ENCODE measurements at places on chromosomes 5 and 9.

GRCh38 chr9:135858491-135859185 is 48.7 kb downstream of the CAMSAP1 start:
- DNase-seq: no peak

DNA sequence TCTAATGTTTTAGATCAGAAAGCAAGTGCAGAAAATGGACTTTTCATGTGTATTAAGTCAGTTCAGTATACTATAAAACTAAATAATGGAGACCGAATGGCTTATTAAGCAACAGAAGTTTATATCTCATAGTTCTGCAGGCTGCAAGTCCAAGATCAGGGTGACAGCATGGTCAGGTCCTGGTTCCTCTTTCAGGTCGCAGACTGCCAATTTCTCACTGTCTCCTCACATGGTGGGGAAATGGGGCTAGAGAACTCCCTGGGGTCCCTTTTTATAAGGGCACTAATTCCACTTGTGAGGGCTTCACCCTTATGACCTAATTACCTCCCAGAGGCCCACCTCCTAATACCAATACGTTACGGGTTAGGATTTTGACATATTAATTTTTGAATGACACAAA is 48.7 kb downstream of the RICTOR start:
- DNase-seq: no peak

DNA sequence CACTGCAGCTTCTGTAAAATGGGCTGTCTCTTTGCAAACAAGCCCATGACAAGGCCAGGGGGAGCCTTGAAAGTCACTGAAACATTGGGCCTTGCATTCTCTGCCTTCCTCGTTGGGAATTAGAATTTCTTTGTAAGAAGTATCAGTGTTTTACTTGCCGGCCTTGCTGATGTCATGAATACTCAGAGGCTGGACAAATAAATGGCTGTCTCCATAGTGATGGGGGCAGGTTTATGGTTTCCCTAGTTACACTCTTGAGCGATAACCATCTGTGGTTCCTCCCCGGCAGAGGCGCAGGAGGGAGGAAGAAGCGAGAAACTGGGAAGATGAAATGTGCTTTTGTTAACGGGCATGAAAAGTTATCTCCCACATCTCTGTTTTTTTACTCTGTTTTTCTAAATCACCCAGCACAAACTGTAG is 272.7 kb upstream of the PANK3 start:
- peak; percentile 52 for DNase-seq

DNA sequence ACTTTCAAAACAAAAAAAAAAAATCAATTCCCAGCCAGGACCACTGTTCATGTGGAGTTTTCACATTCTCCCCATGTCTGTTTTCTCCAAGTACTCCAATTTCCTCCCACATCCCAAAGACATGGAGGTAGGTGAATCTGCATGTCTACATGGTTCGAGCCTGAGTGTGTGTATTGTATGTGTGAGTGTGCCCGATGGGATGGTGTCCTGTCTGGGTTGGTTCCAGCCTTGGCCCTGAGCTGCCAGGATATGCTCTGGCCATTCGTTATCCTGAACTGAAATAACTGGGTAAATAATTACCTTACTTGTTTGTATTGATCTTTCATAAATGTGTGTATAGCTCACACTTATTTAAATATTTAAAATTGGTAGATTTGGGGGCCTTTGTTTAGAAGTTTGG is 452.3 kb upstream of the RORB start:
- DNase-seq: no peak

DNA sequence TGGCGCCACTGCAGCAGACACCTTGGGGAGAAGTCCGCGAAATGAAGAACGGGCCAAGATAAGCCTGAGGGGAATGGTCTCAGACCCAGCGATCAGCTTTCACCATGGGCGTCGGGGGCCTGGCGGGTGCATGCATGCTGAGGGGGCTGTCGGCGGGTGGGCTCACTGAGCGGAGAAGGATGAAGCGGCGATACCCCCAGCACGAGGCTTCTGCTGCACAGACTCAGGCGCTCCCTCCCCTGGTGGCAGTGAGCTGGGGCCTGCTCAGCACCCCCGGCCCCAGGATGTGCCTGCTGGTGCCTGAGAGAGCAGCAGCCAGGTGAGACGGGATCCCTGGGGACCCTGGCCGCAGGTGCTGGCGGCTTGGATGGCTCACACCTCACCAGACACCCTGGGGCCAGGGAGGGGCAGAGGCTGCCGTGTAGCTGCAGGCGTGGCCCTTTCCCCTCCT is 31.2 kb downstream of the CEP72 start:
- peak; percentile 57 for DNase-seq

GRCh38 chr9:6405371-6405770 is 7.6 kb upstream of the UHRF2 start:
- DNase-seq: no peak

DNA sequence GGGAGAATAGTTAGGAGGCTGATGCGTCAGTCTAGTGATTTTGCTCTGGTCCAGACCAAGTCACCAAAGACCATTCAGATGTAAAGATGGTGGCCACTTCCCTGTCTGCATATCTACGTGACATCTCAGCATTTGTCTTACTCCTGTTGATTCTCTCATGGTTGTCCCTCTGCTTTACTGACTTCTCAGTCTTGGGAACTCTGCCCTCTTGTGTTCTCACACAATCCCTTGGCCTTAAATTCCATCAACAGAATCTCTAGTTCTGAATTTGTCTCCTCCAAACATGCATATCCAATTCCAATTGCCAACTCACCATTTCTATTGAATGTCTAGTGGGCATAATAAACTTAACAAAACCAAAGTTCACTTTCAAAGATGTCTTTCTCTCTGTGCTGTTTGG is 147.8 kb downstream of the SLC24A2 start:
- no peak for DNase-seq

- DNase-seq: no peak
Measured at GRCh38 chr5:68932830-68933434, 160.9 kb upstream of the SLC30A5 start.

GRCh38 chr9:75064307-75065025 is 23.5 kb downstream of the NMRK1 start:
- DNase-seq: no peak

DNA sequence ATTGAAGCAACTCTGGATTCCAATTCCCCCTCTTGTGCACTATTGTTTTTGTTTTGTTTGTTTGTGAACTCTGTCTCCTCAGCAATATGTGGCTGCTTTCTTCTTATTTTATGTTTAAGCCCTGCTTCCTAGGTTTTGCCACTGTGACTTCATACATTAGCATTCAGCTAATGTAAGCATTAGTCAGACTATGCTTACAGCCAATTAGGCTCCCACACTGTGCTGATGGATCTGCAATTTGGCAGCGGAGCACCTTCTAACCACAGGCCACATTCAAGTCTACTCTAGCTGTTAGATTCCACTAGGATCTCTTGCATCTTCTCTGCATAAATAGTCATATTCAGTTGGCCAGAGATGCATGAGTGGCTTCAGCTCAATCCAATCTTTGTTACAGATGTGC is 9.6 kb upstream of the BICD2 start:
- no peak for DNase-seq

DNA sequence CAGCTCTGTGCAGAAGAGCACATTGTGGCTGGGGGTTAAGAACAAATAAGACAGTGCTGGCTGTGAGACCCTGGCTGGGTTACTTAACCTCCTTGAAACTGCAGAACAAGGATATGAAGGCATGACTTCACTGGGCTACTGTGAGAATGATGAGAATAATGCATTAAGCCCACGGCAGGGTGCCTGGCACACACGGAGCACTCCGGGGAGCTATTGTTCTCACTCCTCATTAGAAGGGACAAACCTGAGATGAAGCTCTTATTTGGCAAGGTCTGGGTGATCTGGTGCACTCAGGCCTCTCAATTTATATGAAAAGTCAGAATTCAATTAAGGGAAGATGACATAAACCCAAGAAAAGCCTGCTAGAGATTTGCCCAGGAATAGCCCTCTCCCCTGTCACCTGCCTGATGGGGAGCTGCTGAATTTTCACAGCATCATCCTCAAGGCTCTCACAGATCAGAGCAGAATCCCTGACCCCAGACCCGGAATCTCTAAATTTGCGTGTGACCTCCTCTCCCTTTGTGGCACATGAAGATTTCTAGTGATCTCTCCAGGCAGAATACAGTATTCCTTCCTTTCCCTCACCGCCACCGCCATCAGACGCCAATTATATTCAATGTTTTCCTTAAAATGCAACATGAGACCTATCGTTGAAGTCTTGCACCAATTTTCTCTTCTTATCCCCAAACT is 102.1 kb downstream of the COL23A1 start:
- peak; percentile 4 for DNase-seq

- no peak for DNase-seq
Measured at GRCh38 chr5:112691758-112692157, 45.9 kb upstream of the APC start.

DNA sequence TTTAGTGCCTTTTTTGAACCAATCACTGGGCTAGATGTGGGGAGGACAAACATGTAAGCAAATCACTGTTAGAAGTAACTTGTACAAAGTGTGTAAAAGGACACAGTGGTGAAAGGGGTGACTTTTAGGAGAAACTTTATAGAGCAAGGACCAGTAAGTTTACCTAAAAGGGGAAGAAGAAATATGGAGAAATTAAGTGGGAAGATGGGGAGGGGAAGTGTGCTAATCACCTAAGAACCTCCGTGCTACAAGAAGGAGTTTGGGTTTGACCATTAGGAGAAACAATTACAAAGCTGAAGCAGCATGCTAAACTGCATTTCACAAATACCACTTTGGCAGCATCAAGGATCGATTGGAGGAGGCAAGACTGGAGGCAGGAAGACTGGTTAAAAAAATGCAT is 17.3 kb downstream of the ITGA1 start:
- no peak for DNase-seq

GRCh38 chr9:28868228-28868990 is 1295.1 kb upstream of the C9orf72 start:
- DNase-seq: no peak

GRCh38 chr9:3862561-3862960 is 336.8 kb upstream of the RFX3 start:
- DNase-seq: no peak

DNA sequence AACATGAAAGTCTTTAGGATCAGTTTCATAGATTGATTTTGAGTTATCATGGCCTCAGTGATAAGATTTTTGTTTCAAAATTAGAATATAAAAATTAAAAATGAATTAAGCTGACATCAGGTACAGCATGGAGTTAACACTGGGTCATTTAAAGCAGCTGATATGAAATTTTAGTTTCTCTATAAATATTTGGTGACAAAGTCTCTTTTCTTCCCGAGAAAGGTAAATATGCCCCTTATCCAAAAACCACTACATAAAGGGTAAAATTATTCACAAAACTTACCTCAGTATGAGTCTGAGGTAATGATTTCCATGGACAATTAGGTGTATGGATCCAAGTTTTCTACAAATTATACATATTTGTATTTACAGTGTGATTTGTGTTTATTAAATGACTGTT is 121.5 kb upstream of the PJA2 start:
- no peak for DNase-seq

- DNase-seq: no peak
Measured at GRCh38 chr5:13860146-13860545, 84.3 kb downstream of the DNAH5 start.

All from DMS79 treated with DMSO at 0.1 percent for 48 hours (cell line).